ENCODE measurements at places on chromosomes 7 and 10.

DNA sequence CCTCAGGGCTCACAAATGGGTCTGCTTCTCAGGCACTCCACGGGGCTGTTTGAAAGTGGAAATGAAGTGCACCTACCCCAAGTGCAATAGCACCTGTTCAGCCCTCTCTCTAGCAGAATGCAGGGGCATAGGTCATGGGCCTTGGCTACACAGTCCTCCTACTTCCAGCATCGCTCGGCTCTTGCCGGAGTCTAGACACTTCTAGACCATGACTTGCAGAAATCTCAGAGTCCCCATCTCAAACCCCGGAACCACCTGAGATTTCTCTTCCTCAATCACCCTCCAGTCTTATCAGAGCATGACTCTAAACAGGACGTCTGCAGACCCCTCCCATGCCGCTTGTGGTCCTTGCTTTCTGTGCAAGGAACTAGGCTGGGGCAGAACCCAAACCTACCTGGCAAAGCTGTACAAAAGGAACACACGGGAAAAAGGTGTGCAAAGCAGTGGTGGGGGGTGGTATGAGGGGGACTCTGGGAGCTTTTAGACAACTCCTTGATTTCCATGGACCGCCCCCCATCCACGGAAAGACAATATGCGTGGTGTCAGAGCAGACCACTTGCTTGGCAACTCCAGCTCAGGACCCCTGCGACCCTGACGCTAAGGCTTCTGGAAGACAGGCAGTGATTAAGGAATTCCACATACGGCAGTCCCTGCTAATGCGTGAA lies 13.8 kb downstream of the TMEM273 start:
- DNase-seq, result no peak

- no peak for DNase-seq
These were observed 57.9 kb upstream of the EXOC6 start for GRCh38 chr10:92790440-92790839.

GRCh38 chr7:155380976-155381851 lies 76.7 kb upstream of the EN2 start:
- DNase-seq, result no peak

GRCh38 chr10:109166935-109167334 lies 756.4 kb downstream of the XPNPEP1 start:
- DNase-seq, result no peak

GRCh38 chr10:12757351-12757750 lies 244.2 kb downstream of the CCDC3 start:
- DNase-seq, result no peak

DNA sequence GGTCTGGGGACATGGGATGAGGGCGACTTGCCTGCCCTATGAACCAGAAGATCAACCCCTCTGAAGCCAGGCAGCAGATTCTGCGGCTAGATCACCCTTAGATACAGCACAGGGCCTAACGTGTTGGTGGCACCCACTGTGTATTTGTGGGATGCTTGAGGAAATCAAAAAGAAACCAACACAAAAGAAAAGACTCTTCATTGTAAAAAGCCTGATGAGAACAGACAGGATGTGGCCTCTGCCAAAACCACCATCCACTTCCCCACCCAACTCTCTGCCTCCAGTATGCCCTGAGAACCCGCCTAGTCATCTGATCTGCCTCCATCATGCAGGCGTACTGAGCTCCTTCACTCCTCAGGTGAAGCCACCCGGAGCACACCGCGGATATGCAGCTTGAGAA lies 97.2 kb upstream of the INSYN2A start:
- peak; percentile 78 for DNase-seq

Data from central memory CD4-positive, alpha-beta T cell (primary cell).